HuH-7.5 (cell line): ENCODE measurements at places on chromosomes 7 and 10.

DNA sequence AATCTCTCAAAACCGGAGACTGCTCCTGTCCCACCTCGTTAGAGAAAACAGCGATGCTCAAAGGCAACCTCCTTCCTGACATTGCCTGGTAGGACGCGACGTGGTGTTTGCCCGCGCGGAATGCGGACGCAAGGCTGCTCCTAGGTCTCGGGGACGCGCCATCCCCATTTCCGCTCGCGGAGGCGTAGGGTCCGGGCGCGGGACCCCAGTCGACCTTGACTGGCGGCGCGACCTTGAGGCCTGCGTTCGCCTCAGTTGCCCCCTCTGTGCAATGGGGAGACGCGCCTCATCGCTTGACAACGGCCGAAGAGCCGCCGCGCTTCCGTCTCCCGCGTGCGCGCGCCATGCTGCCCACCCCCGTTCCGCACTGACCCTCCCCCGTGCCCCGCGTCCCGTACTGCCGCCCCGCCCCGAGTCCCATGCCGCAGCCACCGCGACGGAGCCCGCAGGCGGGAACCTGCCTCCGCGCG, 412 bp upstream of the PPIA start:
- peak; percentile 66 for DNase-seq

GRCh38 chr7:98079891-98080648, 26.6 kb upstream of the LMTK2 start:
- DNase-seq, result no peak

GRCh38 chr7:28123752-28124151, 56.8 kb downstream of the JAZF1 start:
- no peak for DNase-seq

DNA sequence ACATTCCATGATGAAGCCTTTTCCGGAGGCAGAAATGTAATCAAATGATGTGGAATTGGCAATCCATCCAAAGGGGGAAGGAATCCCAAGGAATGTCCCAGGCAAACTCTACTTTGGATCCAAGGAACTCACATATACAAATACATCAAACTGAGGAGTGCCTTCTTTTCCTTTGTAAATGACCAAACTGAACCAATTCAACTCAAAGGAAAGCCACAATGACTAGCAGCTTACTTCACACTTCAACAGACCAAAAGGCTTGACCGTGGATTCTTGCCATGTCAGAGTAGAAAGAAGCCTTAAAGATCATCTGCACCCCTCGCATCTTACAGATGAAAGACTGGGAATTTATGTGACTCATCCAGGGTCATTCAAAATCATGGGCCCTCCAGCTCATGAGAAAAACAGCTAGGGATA, 79.7 kb upstream of the MACROH2A2 start:
- DNase-seq, result no peak

DNA sequence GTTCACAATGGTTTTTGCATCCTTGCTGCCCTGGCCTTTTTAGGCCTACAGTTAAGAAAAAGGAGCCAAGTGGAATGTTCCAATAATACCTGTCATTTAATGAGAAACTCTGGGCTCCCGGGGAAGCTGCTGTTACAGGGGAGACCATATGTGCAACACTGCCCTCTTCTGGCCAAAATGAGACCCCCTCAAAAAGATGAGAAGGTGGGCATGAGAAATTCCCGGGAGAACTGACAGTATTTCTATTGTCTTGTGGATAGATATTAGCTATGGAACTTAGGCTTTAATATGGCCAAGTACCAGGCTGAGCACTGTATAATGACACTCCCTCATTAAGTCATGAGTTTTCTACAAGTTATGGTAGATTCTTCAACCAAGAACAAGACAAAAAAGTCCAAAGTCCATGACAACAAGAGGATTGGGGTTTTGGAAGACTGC, 99.4 kb downstream of the CCDC3 start:
- DNase-seq, result peak; percentile 62

DNA sequence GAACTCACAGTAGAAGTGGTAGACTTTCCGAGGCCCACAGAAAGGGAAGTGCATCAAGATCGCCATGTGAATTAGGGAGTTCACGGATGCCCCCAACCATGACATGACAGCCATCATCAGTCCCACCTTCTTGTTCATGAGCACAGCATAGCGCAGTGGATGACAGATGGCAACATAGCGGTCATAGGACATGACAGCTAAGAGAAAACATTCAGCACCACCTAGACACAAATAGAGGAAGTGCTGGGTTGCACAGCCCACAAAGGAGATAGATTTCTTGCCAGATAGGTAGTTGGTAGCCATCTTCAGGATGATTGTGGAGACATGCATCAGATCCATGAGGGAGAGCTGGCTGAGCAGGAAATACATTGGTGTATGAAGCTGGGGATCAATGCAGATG, 342 bp downstream of the OR2AE1 start:
- no peak for DNase-seq

- DNase-seq, result no peak
Measured at GRCh38 chr10:34999532-34999931, 90.6 kb downstream of the CUL2 start.

DNA sequence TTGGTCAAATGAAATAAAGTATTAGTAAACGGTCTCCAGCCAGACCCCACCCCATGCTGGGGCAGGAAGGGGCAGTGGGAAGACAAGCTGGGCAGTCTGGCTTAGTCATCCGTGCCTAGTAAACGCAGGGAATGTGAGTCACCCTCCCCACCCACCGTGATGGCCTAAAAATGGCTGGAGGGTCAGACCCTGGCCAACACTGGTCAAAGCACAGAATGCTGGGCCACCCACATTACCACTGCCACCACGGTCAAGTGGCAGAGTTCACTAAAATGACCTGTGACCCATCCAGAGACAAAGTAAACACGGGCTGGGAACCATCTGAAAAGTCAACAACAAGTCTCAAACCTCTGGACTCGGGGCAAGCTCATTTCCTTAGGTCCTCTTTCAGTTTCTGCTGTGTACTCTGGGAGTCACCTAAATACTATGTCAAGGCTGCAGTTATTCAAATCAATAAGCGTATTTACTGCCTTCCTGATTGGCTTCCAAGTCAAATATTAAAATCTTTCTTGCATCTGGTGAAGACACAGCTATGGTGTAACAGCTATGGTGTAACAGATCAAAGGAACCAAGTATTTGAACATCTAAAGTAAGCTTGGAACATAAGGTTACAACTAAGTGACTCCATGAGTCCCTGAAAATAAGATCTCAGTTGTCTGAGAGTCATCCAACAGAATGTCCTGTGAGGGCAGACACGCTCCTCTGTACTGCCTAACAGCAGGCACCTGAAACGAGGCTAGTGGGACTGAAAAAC, 3.0 kb downstream of the ZFAND2A start:
- DNase-seq, result peak; percentile 95

GRCh38 chr7:120873401-120873800, 15.5 kb upstream of the TSPAN12 start:
- DNase-seq, result no peak

DNA sequence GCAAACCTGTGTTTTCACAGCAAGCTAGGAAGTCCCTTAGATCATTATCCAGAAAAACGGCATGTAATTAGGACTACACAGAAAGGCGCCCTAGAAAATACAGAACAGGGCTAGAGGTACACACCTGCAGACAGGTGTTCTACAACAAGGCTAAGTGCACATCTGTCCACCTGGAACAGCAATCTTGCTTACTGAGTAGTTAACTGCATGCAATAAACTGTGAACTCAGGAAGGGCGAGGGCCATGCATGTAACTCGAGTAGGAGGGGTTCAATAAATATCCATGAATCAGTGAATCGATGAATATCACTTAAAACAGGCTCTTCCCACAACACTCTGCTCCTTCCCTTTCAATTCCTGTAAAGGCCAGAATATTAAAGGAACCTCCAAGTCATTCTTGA, 22.0 kb downstream of the FAM171A1 start:
- no peak for DNase-seq

GRCh38 chr10:15857107-15857575, 3.2 kb downstream of the MINDY3 start:
- no peak for DNase-seq

DNA sequence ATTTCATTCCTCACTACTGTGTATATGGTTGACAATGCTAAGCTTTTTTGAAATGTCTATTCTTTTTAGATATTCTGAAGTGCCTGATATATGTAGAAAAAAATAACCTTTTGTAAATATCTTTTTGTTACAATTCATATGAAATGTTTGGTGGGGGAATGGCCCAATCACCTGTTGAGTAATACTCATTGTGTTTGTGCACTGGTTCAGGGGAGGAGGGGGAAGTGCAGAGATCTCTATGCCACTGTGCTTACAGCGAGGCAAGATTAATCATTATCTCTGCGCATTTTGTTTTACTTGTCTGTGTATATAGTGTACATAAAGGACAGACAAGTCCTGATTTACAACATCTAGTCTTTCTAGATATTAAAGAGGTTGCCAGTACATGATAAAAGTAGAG, 25.2 kb downstream of the NUP42 start:
- DNase-seq, result peak; percentile 66

- no peak for DNase-seq
Measured at GRCh38 chr10:62076891-62077290, 175.4 kb downstream of the ARID5B start.

- DNase-seq, result no peak
Measured at GRCh38 chr10:92845921-92846320, 2.4 kb upstream of the EXOC6 start.

- no peak for DNase-seq
Measured at GRCh38 chr7:118311121-118311836, 86.8 kb downstream of the ANKRD7 start.

DNA sequence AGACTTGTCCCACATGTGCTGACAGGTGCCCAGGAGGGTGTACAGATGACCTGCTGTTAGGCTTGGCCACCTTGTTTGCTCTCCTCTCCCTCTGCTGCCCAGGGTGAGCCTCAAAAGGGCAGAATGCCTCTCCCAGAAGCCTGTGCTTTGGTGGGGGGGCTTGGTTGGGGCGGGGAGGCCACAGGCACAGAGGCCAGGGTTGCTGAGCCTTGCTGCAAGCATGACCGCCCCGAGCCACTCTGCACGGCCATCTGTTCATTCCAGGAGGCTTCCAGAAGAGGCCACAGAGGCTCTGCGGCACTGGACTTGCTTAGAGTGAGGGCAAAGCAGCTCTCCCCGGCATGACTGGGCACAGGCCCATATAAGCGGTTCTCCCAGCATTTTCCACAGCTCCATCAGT, 190.8 kb downstream of the GLRX3 start:
- DNase-seq, result no peak
